ENCODE measurements at places on chromosomes 2 and 18.

- no peak for DNase-seq
Observed at GRCh38 chr18:42743373-42744138, 371.9 kb downstream of the RIT2 start.

GRCh38 chr18:49017813-49018553 lies 67.2 kb upstream of the SMAD7 start:
- no peak for DNase-seq

DNA sequence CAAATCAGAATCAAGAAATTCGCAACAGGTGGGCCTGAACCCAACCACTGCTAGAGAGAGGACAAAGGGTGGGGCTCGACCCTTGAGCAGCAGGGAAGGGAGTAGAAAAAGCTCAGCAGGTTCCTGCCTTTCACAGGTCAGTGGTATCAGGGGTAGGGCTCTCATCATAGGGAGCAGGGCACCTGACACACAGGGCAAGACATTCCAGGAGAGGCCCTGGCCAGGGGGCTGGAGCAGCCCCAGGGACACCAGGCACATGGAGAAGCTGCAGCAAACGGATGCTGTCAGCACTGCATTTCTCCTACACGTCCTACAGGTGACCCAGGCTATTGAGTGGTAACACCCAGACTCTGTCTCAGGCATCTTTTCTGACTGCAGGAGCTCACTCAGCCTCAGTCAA lies 17.2 kb upstream of the MLPH start:
- no peak for DNase-seq

- peak; percentile 36 for DNase-seq
Observed at GRCh38 chr2:133886735-133887675, 318.7 kb upstream of the NCKAP5 start.

DNA sequence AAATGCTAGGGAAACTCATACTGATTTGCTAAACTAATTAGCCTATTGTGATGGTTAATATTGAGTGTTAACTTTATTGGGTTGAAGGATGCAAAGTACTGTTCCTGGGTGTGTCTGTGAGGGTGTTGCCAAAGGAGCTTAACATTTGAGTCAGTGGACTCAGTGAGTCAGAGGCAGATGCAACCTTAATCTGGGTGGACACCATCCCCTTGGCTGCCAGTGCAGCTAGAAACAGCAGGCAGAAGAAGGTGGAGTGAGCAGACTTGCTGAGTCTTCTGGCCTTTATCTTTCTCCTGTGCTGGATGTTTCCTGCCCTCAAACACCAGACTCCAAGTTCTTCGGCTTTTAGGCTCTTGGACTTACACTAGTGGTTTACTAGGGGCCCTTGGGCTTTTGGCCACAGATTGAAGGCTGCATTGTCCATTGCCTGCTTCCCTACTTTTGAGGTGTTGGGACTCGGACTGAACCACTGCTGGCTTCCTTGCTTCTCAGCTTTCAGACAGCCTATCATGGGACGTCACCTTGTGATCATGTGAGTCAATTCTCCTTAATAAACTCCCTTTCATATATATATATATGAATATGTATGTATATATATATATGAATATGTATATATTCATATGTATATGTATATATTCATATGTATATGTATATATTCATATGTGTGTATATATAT lies 69.7 kb downstream of the RPRM start:
- DNase-seq: no peak

DNA sequence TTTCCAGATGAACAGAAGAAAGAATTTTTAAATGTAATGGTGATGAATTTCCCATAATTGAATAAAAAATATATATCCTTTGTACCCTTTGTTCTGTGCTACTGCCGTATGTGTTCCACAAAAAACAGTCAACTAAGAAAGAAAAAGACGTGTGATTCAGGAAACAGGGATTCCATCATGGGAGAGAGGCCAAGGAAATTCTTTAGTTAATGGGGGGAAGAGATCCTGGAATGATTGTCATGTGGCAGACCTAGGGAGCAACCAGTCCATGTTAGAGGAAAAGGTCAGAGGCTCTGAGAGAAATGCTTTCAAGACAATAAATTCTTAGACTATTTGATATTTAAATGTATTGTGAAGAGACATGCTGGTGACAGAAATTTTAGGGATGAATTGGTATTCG lies 76.6 kb downstream of the CPO start:
- DNase-seq: no peak

GRCh38 chr2:88827821-88828220 lies 136.3 kb downstream of the RPIA start:
- DNase-seq: no peak

GRCh38 chr2:38099099-38100028 lies 23.4 kb upstream of the CYP1B1 start:
- DNase-seq: no peak

DNA sequence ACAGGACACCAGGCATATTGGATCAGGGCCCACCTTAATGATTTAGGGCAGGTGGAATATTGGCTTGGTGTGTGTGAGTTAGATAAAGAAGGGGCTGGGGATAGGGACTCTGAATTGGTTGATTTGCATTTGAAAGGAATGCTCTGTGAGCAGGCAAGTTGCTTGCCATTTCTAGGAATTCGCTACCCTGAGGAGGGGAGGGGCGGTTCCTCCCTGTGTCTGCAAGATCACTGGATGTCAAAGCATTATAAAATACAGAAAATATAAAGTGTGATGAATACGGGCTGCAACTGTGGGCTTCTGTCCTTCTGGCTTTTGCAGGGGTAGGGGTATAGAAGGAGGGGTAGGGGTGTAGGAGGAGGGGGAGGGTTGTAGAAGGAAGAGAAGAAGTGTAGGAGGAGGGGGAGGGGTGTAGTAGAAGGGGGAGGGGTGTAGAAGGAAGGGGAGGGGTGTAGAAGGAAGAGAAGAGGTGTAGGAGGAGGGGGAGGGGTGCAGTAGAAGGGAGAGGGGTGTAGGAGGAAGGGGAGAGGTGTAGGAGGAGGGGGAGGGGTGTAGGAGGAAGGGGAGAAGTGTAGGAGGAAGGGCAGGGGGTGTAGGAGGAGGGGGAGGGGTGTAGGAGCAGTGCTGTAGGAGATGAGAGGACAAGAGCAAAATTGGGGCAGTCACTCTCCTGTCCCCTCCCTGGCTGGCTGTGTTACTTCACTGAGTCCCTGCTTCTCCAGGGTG lies 238.0 kb upstream of the COPS8 start:
- DNase-seq: no peak

DNA sequence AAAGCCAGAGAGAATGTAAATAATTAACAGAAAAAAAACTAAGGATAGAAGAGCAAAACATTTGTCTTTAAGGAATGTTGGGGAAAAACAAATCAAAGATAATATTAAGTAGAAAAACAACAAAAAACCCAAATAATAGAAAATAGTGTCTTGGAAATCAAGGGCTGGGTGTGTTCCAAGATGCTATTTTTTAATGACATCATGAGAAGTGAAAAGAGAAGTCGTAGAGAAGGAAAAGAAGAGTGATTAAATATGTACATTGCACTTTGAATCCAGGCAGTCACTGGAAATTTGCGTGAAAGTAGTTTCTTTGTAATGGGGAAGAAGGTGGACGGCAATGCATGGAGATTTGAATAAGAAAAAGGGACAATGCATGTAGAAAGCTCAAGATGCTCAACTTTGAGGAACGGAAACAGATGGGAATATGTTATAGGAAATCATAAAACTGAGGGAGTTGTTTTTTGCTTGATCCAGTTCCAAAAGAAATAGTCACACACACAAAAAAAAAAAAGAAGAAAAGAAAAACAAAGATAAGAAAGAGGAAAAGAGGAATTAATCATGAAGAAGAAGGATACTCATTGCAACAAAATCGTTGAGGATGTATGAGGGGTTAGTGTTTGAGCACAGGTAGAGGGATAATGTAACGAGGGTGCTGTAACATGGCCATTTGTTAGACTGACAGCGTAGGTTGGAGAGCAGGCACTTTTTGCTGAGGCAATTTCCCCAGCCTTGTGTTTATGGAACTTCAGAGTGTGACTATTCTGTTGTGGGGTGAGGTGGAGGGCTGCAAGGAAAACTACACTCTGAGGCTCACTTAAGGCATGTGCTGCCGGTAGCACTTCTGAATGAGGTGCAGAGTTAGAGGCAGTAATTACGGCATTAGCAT lies 184.1 kb downstream of the CALCRL start:
- no peak for DNase-seq

GRCh38 chr18:3015204-3015592 lies 2.3 kb upstream of the LPIN2 start:
- no peak for DNase-seq

DNA sequence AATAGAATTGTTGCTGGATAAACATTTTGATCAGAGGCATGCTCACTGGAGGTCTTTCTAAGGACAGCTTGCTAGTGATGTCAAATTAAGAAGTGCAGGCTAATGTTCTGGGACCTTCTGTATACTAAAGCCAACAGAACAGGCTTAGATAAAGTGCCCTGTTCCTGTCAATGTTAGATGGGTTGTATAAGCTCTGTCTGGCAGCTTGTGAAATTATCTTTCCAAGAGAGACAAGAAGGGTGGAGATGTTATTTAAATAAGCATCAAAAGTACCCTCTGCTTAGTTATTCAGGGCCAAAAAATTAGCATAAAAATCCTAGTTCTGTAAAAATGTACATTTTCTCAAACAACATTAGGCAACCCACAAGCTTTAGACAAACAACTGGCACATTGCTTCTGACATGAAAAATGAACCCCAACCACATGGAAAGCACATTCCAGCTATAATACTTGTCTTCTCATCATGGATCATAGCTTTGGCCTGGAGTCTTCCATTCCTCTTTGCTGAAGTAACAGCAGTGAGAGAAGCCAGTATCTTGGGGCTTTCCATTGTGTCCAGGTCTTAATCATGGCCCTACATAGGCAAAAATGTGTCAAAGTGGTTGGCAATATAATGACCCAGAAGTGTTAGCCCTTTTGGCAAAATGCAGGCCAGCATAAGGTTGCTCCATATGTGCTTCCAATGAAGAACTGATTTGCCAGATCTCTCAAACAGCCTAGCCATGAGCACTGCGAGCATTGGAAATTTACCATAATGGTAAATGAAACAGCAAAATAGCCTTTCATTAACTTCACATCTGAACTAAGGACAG lies 478.1 kb upstream of the ZNF804A start:
- DNase-seq: no peak

DNA sequence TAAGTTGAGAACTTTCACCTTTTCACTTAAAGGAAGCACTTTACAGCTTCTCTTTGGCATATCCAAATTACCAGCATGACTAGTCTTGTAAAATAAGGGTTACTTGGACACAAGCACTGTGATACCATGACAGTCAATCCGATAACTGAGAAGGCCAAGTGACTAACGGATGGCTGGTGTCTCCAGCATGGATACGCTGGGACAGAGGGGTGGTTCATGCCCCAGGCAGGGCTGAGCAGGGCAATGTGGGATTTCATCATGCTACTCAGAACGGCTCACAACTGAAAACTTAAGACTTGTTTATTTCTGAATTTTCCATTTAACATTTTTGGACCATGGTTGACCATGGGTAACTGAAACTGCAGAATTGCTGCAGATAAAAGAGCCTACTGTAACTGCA lies 43.1 kb upstream of the GPR155 start:
- no peak for DNase-seq

- DNase-seq: no peak
Observed at GRCh38 chr2:143720095-143720664, 591.0 kb downstream of the ARHGAP15 start.

- no peak for DNase-seq
Observed at GRCh38 chr2:235116885-235117492, 165.2 kb downstream of the SH3BP4 start.

DNA sequence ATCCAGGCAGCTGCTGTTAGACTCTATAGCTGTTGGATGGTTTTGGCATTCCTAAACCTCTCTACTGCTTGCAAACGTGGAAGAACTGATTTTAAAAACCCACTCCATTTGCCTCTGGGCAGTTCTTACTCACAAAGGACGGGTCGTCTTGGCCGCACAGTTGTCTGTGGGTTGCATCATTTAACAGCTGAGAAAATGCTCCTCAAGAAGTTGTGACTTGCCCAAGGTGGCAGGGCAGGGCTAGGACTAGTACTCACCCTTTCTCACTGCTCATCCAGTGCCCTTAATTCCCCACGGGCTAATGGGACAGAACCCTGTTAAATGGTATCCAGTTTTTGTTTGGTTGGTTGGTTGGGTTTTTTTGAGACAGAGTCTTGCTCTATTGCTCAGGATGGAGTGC lies 997 bp upstream of the DRC1 start:
- no peak for DNase-seq

GRCh38 chr2:8412586-8412985 lies 269.3 kb upstream of the ID2 start:
- DNase-seq: no peak

GRCh38 chr2:10426726-10427617 lies 21.2 kb downstream of the ODC1 start:
- no peak for DNase-seq

GRCh38 chr2:98852932-98853331 lies 83.1 kb downstream of the CRACDL start:
- DNase-seq: no peak

- DNase-seq: no peak
Observed at GRCh38 chr2:27117995-27118524, 868 bp downstream of the CGREF1 start.

GRCh38 chr2:98444436-98445176 lies at the start of gene INPP4A:
TSS of gene INPP4A (plus strand) at chr2:98444858. CDS start at chr2:98520049, 75,191 bp downstream.
- no peak for DNase-seq

DNA sequence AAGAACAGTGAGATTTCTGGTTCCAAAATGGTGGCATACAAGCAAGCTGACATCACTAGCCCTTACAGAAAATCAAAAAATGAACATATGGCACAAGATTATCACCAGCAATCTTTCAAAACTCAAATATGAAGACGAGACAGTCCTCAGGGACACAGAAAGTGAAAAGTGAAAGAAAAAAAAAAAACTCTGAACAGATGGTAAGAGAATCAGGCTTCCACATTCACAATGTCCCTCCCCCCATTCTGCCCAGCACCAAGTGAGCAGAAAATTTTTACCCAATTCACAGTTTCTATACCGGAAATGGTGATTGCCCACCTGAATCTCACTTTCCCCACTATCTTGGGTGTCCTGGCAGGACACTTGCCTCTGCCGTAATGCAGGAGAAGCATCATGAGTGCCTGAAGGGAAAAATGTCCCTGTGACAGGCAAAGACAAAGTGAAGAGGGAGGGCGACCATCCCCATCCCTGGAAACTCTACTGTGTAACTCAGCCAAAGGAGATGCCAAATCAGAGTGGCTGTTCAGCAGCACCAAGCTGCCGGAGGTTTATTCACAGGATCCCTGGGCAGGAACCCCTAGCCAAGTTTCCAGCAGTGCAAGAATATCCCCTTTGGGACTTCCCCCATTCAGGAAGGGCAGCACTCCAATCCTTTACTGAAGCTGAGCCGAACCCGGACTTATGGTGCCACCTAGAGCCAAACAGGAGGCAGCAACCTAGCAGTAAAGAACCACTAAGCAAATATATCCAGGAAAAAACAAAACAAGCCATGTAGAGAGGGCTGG lies 312.2 kb downstream of the LRATD1 start:
- DNase-seq: no peak

Measured in nucleus accumbens (tissue), 56 donors.